ENCODE measurements at places on chromosomes 7 and 10. TPM values are rescaled to one million over a fixed set of nuclear protein-coding genes. Genes with fewer than 3 reads are reported as not detected.

TEX36 gene
- not detected for total RNA-seq

PAX4 gene
- total RNA-seq, result not detected

GPR15LG gene
- total RNA-seq, result not detected

DNA sequence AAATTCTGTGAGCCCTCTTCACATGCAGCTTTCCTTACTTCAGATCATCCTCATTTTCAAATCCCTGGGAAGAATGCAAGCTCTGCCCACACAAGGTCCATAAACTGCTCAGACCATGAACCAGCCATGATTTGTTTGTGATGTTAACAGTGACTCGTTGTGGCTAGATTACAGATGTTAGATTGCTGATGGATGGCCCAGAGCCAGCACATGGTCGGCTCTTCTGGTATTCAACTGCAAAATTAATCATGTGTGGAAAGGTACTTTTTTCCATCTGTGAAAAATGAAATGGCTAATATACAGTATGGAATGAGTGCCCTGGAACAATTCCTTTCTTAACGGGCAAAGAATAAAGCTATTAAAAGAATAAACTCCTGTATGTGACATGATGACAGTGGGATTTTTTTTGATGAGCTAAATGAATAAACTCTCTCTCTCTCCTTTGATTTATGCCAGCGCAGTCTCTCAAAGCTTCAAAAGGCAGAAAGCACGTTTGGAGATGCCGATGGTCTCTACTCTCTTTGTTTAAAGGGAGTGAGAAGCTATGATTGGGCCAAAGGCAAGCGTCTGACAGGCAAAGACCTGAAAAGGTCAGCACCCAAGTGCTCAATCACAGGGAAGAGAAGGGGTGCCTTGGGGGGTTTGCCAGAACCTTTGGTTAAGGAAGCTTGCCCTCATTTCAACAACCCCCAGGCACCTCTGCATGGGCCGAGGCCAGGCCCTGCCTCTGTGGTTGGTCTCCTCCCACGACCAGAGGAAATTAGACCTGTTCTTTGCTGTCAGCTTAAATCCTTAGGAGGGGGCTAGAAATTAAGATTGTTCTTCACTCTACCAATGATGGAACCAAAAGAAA lies 444.0 kb upstream of the NFE2L3 start:
- no peak for DNase-seq

- no peak for DNase-seq
These were observed 736 bp downstream of the SHH start for GRCh38 chr7:155811560-155811894.

GRCh38 chr7:155724327-155725005 lies 80.0 kb downstream of the RBM33 start:
- no peak for DNase-seq

DNA sequence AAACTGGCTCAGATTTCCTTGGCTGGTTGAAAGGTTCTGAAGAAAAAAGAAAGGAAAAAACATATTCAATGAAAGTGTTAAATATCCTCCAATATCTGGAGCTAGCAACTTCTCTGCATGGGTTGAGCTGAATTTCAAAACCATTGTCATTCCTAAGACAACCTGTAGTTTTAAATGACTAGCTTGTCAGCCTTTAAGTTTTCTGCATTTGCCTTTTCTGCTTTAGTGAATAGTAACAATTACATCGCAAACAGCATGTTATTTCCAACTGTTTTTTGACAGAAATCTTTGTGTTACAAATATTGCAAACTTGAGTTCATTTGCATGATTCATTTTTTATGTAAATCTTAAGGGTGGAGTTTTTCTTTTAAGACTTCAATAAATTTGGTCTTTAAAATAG lies 852.3 kb upstream of the CELF2 start:
- no peak for DNase-seq

DNA sequence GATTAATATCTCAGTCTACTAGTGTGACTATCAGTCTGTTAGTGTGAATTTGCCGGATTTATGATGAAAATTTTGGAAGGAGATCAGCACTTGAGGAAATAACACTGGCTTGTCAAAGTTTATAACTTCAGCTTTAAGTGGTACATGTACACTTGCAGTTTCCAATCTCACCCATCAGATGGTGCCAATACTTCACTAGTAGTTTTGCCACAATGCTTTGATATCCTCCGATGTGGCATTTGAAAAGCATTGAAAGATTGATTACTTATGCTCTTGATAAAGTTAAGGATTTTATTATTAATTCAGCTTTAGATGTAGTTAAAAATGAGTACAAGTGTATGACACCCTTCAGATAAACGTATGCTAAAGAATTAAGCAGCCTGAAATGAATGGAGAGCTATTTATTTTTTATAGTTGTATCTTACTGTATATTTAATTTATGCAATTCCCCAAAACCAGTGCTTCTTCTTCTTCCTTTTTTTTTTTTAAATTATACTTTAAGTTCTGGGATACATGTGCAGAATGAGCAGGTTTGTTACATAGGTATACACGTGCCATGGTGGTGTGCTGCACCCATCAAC lies 98.2 kb downstream of the ANLN start:
- DNase-seq, result no peak
